ENCODE measurements at places on chromosomes 12 and 14.

- DNase-seq, result no peak
Measured at GRCh38 chr14:51963286-51963685, 26.1 kb upstream of the RTRAF start.

DNA sequence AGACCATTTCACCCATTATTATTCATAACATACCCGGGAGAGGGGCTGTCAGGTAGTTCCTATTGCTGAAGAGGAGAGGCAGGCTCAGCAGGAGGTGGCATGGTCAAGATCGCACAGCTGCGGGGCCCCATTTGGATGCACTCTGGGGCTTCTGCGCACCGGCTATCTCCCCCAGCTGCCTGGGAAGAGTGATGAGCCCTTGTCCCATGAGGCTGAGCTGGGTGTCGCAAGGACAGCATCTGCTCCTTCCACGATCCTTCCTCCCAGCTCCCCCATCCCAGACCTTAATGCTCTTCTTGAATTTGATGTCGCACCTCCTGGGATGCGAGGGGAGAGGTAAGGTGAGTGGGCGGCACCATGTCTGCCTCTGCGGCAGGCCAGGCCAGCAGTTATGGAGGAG lies 62.6 kb downstream of the SLC24A4 start:
- DNase-seq, result no peak

DNA sequence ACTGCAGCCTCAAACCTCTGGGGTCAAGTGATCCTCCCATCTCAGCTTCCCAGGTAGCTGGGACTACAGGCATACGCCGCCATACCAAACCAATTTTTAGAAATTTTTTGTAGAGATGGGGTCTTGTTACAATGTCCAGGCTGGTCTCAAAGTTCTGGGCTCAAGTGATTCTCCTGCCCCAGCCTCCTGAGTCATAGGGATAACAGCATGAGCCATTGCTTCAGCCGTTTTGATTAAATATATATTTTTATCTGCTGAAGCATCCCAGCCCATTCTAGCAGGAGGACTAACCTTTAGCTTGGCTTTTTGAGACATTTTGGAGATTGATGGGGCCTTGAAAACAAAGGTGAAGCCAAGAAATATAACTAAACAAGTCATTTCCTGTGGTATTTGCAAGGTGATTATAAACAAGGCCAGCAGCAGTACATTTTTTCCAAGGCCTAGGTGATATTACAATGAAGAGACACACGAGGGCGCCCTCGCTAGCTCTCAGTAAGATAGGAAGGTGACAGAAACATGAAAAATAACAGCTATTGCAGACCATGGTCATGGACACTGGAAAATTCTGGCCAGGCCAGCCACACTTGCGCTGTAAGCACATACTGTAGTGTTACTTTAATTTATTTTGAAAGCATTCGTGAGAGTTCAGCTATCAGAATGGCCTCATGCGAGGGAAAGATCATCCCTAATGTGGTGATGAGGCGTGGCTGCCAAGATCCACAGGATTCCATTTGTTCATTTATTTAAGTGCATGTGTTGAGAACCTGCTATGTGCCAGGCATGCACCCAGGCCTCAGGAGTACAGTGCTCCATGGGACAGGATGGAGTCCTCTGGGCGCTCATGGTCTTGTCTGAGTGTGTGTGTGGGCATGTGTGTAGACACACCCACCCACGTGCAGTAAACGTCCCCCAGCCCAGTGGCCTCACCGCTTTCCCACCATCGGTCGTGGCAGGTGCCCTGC lies 63.5 kb downstream of the DGLUCY start:
- DNase-seq, result no peak

DNA sequence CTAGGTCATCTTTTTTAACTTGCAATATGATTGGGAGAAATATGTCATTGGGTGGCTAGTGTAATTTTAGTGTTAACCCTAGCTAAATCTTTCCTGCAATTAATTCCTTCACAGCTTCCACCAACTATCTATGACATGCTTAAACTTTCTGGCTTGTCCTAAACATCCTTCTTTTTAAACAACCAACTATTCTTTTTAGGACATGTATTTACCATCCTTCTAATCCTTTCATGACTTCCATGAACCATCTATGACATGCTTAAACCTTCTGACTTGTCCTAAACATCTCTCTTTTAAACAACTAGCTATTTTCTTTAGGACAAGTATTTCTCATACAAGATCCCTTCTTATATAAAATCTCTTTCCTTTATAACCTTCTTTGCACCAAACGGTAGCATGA lies 179.6 kb upstream of the PDZRN4 start:
- DNase-seq, result no peak

- DNase-seq, result no peak
Measured at GRCh38 chr12:130655010-130655409, 61.1 kb downstream of the RIMBP2 start.
